Stimulated activated CD4-positive, alpha-beta T cell treated with anti-CD3 and anti-CD28 coated beads, Interleukin-15, amount 100 ng/mL, for 1 hour (primary cell): ENCODE measurements at places on chromosomes 7 and 10.

DNA sequence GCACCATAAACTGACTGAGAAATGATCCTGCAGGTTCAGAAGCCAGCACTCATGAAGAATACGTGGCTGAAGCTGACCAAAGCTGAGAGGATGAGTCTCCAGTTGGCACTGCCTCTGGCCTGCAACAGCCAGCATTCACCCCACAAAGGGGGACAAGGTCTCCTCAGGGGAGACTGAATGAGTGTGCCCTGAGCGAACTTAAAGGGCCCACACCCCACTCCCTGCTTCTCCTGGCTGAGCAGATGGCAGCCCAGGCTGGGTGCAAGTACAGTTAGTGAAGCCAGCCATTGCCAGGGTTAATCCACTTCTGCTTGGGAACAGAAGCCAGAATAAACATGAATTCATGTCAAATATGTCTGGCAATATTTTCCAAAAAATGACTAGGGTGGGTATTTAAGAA lies 98.1 kb downstream of the PPP1R17 start:
- no peak for DNase-seq

DNA sequence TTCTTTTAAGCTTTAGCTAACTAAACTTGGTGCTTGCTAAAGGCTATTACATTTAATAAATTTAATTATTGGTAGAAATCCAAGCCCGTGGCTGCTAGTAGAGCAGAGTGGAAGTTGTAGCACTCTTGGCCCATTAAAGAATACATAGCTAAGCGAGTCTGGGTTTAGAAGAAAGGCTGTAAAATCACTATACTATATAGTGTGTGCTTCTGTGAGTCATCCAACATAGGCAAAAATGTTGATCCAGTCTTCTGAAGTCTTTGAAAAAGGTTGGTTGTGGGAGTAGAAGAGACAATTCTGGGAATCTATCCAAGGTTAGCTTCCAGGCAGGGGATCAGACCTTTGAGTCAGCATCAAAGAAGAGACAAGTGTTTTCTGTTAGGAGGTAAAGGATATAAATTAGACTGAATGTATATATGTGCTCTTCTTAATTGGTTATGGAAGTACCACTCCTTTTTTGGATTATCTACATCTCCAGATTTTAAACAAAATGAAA lies 664.2 kb downstream of the NXPH1 start:
- no peak for DNase-seq

DNA sequence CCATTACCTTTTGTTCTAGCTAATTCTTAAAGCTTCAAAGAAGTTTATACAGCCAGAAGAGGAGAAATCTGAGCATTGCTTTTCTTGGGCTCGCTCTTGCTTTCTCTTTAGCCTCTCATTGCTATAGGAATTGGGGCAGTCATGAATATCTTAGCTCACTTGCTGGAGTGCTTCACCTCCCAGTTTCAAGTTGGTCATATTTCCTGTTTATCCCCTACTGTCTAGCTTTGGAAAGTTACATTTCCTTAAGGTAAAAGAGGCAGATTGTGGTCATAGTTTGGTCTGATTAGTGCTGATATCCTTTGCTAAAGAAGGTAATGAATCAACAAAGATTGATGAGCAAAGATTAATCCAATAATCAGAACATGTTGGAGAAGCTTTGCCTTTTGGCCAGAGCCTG lies 77.7 kb upstream of the GLI3 start:
- DNase-seq = no peak

GRCh38 chr10:103544657-103545310 lies 51.3 kb downstream of the NEURL1 start:
- no peak for DNase-seq

DNA sequence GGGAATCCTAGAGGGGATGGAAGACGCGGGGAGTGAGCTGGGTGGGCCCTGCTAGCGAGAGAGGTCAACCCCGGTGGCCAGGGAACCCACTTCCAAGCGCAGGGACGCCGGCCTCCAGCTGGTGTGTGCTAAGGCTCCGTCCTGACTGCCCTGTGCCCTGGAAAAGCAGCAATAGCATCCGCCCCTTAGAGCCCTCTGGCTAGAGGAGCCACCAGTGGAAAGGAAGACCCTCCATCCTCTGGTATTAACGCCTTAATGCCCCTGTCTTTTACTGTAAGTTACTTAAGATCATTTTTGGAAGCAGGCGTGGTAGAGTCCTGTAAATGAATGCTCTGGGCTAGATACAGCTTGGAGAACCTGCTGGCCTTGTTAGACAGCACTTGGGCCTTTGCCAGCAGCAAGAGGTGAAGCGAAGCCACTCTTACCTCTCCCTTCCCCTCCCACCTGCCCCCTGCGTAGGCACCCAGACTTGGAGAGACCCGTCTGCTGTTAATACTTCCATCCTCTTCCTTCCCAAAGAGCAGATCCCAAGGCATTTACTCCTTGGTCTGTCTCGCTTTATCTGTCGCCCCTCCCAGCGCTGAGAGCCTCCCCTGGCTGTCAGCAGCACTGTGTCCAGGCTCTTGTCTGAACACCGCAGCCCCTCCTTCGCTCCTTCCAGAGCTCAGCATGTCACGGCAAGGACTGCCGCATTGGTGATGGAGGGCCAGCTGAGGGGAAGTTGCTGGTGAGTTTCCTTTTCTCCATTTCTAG lies 4.6 kb downstream of the REPIN1 start:
- no peak for DNase-seq

- no peak for DNase-seq
Observed at GRCh38 chr7:7907306-7907705, 61.3 kb upstream of the GLCCI1 start.

- DNase-seq = no peak
Observed at GRCh38 chr10:43045631-43046287, 31.1 kb upstream of the RET start.

GRCh38 chr10:21372651-21373410 lies 152.7 kb downstream of the SKIDA1 start:
- no peak for DNase-seq

DNA sequence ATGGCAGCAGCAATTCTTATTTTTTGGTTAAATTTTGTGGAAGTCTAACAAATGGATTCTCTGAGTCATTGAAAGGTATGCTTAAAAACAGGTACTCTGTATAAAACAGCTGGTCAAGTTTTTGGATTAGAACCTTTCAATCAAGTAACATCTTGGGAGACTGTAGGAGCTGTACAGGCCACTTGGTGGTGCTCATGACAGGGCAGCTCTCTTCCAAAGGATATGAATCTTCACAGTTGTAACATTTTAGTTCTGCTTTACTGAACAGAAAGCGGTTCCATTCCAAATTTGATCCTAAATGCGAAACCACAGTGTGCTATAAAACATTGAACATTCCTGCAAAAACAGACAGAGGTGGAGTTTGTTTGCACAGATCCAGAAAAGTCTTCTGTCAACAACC lies 44.5 kb upstream of the AGR3 start:
- no peak for DNase-seq

- no peak for DNase-seq
Observed at GRCh38 chr10:80449520-80449919, 4.6 kb upstream of the TSPAN14 start.

GRCh38 chr7:50557099-50557498 lies 8.1 kb downstream of the DDC start:
- DNase-seq = no peak

GRCh38 chr10:29591651-29591968 lies 43.2 kb downstream of the SVIL start:
- no peak for DNase-seq

GRCh38 chr10:69871074-69871473 lies 69.4 kb downstream of the COL13A1 start:
- DNase-seq = no peak
